ENCODE measurements at places on chromosomes 1 and 21.

DNA sequence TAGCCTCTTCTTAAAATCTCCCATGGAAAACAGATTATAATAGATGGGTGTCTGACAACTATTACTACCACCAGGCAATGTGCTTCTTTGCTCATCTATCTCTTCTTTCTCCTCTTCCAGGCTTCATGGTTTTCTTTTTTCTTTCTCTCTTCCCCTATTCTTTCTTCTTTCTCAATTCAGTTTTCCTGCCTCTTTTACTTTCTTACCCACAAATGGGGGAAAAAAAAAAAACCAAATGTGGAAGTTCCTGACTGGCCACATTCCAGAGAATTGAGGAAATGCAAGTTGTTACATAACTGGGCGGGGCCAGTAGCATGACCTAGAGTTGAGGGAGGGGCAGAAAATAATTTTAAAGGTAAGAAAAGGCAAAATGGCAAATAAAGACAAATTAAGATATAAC, 10.9 kb upstream of the SMG7 start:
- no peak for DNase-seq

GRCh38 chr1:19922015-19922688, 1.3 kb downstream of the PLA2G2E start:
- DNase-seq: no peak

DNA sequence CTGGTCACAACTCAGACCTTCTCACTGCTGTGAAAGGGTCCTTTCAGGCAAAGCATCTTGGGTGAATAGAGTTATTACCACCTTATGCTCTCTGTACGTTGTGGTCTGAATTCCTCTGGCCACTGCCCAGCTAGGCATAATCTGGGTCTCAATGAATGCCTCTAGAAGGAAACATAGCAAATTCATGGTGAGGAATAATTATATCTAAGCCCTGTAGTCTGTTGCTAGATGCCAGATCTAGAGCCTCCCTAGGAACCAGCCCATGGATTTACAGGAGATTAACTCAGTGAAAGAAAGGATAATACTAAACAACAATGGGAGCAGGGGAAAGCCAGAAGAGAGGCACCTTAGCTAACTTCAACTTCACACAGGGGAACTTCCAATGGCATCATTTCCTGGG, 2.4 kb upstream of the COL11A1 start:
- DNase-seq: no peak

DNA sequence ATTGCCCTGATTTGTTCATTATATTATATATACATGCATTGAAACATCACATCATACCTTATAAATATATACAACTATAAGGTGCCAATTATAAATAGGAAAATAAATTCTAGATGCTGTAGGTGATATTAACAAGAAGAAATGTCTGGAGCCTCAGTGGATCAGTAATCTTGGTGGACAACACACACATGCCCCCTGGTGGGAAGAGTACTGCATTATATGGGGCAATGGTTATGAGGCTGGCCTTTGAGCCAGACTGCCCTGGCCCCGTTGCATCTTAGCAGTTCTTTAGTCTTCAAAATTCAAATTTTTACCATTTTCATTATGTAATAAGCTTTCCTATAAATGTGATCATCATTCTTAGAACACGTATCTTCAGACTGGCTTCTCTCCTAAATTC, 335.0 kb upstream of the GREM2 start:
- peak; percentile 47 for DNase-seq

DNA sequence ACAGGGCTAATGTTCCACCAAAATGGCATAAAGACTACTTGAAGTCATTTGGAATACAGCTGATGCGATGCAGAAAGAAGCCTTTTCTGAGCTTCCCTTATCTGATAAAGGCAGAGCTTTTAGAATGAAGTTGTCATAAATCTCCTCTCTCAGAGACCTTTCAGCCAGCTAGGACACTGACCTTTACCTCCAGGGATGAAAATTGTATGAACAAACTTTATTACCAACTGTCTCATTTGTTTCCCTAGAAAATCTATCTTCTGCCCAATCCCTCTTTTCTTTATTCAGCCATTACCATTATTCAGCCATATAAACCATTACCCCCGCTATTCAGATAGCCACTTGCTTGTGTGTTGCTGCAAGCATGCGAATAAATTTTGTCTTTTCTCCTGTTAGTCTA, 29.7 kb upstream of the RNF2 start:
- DNase-seq: no peak

- DNase-seq: no peak
Observed at GRCh38 chr1:187018291-187018690, 189.5 kb downstream of the PLA2G4A start.

GRCh38 chr1:244065960-244066388, 14.9 kb downstream of the ZBTB18 start:
- DNase-seq: peak; percentile 56

DNA sequence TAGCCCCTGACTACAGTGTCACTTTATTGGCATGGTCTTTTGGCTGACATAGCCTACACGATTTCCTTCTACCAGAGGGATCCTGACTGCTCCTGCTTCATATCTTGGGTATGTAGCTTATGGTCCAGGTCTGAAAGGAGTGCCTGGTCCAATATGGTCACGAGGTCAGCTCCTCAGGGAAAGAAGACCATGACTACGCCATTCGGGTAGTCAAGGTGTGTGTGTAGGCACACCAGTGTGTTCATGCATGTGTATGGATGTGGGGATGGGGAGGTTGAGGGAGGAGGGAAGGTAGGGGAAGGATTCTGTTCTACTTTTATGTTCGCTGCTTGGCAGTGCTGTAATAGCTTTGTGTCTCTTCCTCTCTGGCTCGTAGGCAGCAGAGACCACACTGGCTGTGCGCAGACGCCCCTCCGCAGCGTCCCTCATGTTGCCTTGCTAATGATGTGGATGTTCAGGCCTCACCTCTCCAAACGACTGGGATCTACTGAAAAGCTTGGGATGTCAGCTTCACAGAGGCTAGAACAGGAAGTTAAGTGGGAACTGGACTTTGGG, 10.0 kb upstream of the C4BPB start:
- no peak for DNase-seq

GRCh38 chr21:44875316-44875700, 1.8 kb upstream of the PTTG1IP start:
- peak; percentile 83 for DNase-seq

- DNase-seq: peak; percentile 92
Observed at GRCh38 chr1:206464456-206464964, 5.8 kb upstream of the IKBKE start.

DNA sequence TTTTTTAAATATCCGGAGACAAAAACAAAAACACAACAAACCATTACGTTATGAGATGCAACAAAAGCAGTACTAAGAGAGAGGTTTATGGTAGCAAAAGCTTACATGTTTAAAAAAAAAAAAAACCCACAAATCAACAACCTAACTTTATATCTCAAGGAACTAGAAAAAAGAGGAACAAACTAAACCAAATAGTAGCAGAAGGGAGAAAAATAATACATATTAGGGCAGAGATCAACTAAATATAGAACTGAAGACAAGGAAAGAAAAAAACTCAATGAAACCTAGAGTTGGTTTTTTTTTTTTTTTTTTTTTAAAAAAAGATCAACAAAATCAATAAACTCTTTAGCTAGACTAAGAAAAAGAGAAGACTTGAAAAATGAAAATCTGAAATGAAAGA, 34.9 kb downstream of the ZNF644 start:
- no peak for DNase-seq

DNA sequence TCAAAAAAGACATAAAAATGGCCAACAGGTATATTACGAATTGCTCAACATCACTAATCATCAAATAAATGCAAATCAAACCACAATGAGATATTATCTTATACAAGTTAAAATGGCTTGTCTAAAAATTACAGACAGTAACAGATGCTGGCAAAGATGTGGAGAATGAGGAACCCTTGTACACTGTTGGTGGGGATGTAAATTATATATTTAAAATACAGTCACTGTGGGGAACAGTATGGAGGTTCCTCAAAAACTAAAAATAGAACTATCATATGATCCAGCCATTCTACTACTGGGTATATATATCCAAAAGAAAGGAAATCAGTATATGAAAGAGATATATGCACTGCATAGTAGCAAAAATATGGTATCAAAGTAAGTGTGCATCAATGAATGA, 1037.2 kb upstream of the B3GALT2 start:
- no peak for DNase-seq

DNA sequence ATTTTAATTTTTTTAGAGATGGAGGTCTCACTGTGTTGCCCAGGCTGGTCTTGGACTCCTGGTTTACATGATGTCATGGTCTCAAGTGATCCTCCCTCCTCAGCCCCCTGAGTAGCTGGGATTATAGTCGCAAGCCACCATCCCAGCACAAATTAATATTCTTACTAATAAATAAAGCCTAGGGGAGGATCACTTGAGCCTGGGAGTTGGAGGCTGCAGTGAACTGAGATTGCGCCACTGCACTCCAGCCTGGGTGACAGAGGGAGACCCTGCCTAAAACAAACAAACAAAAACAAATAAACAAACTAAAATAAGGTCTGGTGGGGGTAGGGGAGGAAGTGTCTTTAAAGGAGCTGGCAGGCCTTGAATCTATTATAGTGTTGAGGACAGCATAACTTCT, 8.7 kb upstream of the GADD45A start:
- no peak for DNase-seq

- DNase-seq: no peak
Observed at GRCh38 chr1:56315293-56315942, 263.9 kb downstream of the PLPP3 start.

- no peak for DNase-seq
Observed at GRCh38 chr1:234734412-234734835, 124.4 kb upstream of the IRF2BP2 start.

DNA sequence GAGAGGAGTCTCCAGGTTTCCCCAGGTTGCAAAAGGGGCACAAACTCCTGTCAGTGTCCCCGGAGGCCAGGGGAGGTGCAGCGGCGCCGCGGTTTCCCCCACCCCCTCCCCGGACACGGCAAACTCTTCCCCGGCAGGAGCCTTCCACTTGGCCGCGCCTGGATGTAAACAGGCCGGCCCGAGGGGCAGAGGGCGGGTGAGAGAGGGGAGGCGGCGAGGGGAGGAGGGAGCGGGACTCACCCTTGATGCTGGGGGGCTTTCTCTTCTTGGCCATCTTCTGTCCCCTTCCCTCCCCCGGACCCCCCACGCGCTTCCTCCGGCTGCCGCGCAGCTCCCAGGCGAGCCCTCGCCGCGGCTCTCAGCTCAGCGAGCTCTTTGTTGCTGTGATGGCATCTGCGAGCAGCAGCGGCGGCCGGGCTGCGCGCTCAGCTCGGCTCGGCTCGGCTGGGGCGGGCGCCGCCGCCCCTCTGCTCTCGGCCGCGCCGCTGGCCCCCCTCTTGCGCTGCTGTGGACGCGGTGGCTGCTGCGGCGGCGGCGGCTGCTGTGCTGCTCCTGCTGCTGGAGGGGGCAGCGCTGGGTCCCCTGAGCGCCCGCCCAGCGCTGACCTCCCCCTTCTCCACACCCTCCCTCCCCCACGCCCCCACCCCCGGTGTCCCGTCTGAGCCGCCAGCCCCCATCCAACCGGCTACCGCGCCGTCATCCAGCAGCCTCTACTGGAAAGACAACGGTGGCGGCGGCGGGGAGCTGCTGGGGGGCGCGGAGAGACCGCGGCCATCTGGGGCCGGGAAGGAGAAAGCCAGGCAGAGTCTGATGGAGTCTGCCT, 4.9 kb upstream of the SLC44A5 start:
- peak; percentile 40 for DNase-seq

DNA sequence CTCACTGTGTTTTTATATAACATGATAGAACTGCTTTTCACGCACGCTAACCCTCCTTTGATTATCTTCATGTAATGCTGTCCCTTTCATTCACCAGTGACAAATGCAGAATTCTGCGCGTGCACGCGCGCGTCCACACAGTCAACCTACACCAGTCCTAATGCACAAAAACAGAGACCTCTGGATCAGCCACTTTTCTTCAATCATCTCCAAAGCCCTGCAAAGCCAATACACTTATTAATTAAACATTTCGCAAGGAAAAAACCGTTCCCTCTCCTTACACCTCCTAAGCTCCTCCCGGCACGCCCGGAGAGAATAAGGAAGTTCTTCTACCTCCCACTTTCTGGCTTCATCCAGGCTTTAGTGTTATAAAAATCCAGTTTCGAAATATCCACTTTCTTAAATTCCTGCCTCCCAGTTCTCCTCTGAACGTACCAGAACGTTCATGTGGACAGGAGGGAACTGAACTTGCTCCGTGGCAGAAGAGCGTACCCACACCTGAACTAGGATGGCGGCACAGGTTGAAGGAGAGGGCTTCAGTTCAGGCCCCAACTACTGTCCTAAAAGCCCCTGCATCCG, 4.6 kb downstream of the LMX1A start:
- no peak for DNase-seq

DNA sequence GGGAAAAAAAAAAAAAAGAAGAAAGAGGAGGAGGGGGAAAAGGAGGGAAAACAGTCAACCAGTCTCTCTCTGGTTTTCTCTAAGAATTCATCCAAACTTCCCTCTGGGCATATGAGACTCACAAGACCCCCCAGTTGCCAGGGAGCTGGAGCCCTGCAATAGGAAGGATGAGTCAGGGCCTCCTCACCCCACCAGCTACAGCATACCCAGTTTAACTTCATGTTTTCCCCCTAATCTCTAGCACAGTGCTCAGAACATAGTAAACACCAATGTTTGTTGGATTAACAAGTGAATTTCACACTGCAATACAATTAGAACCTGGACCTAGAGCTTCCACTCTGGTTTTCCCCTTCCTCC, 7.8 kb downstream of the F11R start:
- no peak for DNase-seq

GRCh38 chr1:227788271-227789083, 27.0 kb upstream of the PRSS38 start:
- DNase-seq: no peak

DNA sequence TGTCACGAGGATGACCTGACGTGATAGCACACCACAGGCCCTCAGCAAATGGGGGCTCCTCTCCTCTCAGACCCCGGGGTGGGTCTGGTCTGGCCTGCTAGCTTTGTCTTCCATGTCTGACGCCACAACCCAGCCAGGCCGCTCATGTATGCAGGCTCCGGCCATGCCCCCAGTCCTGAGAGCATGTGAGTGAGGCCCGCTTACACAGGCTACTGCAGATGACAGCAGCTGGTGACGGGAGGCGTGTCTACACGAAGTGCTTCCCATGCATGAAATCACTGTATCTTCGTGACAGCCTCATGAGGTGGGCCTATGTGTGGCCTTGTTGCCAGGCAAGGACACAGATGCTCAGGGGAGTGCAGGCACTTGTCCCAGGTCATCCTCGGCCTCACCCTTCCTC, 16.4 kb downstream of the WNT4 start:
- DNase-seq: no peak

GRCh38 chr1:10361515-10361914, 37.3 kb upstream of the PGD start:
- no peak for DNase-seq

DNA sequence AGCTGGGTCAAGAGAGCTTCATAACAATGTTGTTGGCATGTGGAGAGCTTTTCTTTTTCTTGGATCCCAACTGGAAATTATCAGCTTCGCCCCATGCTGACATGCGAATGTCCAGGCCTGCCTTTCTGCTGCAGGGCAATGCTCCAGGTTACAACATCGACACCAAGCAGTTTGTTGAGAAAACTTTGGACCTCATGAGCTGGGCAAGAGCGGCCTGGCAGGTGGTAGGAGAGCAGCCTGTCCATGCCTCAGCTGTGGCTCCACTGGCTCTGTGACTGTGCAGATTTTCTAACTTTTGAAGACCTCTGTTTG, 41.4 kb downstream of the MTARC1 start:
- DNase-seq: no peak

GRCh38 chr1:153662269-153662668, 3.8 kb downstream of the SNAPIN start:
- no peak for DNase-seq

GRCh38 chr1:246110343-246111219, 396.5 kb downstream of the SMYD3 start:
- peak; percentile 16 for DNase-seq
